ENCODE measurements at places on chromosomes 4 and X. TPM values are rescaled to one million over a fixed set of nuclear protein-coding genes. Genes with fewer than 3 reads are reported as not detected.

The XAGE2 gene
- total RNA-seq: not detected

The SULT1B1 gene
- total RNA-seq: 1.1 TPM

The STS gene
- total RNA-seq: 8.6 TPM

The PRR27 gene
- total RNA-seq: not detected

The PABPC1L2A gene
- not detected for total RNA-seq

The DOCK11 gene
- total RNA-seq: 2.9 TPM

The PAGE2B gene
- not detected for total RNA-seq

DNA sequence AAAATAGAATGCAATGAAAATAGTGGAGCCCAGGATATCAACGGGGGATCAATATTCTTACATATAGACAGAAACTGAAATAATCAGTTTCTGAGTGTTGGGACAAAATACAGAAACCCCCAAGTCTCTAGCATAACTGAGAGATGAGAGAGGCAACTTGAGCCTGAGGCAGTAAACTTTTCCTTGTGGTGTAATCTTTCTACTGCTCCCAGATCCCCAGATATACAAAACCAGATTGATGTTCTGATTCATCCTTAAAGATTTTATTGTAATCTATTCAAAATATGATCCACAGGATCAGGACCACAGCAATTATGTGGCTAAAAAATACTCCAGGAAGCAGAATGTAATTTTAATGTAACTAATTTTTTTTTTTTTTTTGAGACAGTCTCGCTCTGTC, 2282.6 kb downstream of the ARAP2 start:
- no peaks in the 10 kb centered on the region for H3K36me3 ChIP-seq
- no peak overlapping the region for H3K27ac ChIP-seq
- no peak overlapping the region for H3K4me3 ChIP-seq
- DNase-seq: no peak

- no peak for DNase-seq
- H3K4me1 ChIP-seq: peaks cover 52% of the 10 kb centered on the region
- H3K27ac ChIP-seq: no peak overlapping the region
- H3K27me3 ChIP-seq: no peaks in the 10 kb centered on the region
- no peaks in the 10 kb centered on the region for H3K36me3 ChIP-seq
- H3K4me3 ChIP-seq: no peak overlapping the region
Observed at GRCh38 chr4:119100655-119101054, 35.0 kb upstream of the MYOZ2 start.

- DNase-seq: no peak
- H3K4me3 ChIP-seq: no peak overlapping the region
Observed at GRCh38 chrX:81336455-81337152, 134.7 kb downstream of the SH3BGRL start.

DNA sequence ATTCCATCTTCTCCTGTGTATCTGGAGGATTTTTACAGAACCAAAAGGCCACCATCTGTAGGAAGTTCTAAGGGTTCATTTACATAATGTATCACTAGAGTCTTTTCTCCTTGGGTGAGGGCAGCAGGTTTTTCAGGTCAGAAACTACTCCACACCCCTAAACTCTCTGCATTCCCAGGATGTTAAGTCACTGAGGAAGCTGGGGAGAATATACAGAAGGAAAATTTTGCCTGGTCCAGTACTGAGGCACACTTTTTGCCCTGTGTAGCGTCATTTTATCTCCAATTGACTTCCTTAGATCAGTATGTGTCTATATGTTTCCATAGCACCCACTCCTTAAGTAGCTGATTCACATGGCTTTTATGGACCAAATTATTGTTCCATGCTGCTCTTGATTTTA, 17.0 kb downstream of the XKRX start:
- no peak for DNase-seq
- H3K36me3 ChIP-seq: no peaks in the 10 kb centered on the region
- no peaks in the 10 kb centered on the region for H3K4me1 ChIP-seq
- H3K27me3 ChIP-seq: no peaks in the 10 kb centered on the region

- no peak for DNase-seq
- no peaks in the 10 kb centered on the region for H3K36me3 ChIP-seq
Observed at GRCh38 chrX:108399418-108400165, 38.6 kb downstream of the COL4A6 start.

- DNase-seq: no peak
- no peak overlapping the region for H3K27ac ChIP-seq
- no peaks in the 10 kb centered on the region for H3K4me1 ChIP-seq
- H3K27me3 ChIP-seq: no peaks in the 10 kb centered on the region
- H3K4me3 ChIP-seq: no peak overlapping the region
Observed at GRCh38 chr4:116664198-116664597, 421.2 kb downstream of the TRAM1L1 start.

- H3K4me3 ChIP-seq: no peak overlapping the region
- no peaks in the 10 kb centered on the region for H3K4me1 ChIP-seq
- no peak overlapping the region for H3K27ac ChIP-seq
- DNase-seq: no peak
- H3K36me3 ChIP-seq: peaks cover 58% of the 10 kb centered on the region
- H3K27me3 ChIP-seq: no peaks in the 10 kb centered on the region
Observed at GRCh38 chrX:106959901-106960300, 39.7 kb downstream of the CLDN2 start.

DNA sequence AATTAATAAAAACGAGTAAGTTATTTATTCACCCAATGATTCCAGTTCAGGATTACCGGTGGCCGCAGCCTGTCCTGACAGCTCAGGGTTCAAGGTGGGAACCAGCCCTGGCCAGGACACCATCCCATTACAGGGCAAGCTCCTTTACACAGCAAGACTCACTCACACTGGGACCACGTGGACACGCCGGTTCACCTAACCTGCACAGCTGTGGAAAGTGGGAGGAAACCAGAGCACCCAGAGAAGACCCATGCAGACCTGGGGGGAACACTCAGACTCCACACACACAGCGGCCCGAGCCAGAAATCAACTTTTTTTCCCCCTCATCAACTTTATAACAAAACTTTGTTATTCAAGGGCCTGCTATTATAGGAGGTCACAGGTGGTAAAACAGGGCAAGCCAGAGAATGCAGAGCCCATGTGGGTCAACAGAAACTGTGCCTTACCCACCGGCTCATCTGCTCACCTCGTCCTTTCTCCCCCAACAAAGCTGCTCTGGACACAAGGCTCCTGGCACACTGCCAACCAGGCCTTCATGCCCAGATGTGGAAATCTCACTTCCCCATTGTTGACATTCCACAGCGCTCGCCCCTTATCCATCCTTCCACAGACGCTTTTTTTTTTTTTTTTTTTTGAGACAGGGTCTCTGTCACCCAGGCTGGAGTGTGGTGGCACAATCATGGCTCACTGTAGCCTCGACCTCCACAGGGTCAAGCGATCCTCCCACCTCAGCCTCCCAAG, 8.0 kb upstream of the ODAPH start:
- H3K4me1 ChIP-seq: no peaks in the 10 kb centered on the region
- H3K27me3 ChIP-seq: no peaks in the 10 kb centered on the region
- peak; percentile 18 for DNase-seq
- H3K27ac ChIP-seq: no peak overlapping the region
- H3K4me3 ChIP-seq: no peak overlapping the region

DNA sequence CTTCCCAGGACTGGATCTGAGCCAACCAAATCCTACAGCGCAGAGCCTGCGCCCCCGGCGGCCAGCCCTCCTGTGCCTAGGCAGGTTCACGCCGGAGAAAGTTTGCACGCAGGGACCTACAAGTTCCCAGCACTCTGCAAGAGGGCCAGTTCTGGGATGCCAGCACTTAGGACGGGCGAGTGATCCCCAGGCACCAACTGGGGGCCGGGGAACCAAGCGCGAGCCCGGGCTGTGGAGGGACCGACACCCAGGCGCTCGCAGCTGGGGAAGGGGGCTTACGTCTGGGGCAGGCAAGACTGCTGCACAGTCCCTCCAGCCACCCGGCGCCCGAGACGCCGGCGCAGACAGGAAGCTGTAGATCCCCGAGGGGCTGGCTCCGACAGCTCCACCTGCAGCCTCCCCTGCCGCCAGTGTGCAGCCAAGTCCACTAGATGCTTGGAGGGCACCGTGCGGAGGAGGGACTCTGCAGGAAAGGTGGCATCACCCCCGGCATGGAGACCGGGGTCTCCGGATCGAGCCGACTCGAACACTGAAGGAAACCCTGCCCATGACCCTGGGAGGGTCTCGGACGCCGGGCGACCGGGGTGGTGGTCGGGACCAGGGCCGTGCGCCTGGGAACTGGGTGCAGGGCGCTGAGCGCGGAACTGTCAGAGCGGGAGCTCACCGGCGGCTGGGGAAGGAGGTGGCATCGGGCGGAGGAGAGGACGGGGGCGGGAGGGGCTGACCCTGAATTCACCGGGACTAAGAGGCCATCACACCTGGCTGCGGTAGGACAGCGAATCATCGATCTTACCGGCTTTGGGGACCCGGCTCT, 566 bp downstream of the CORIN start:
- no peaks in the 10 kb centered on the region for H3K36me3 ChIP-seq
- peak overlapping the region; percentile 45 for H3K4me3 ChIP-seq
- no peak overlapping the region for H3K27ac ChIP-seq
- H3K27me3 ChIP-seq: peaks cover 3% of the 10 kb centered on the region
- DNase-seq: peak; percentile 70

- H3K36me3 ChIP-seq: no peaks in the 10 kb centered on the region
- H3K4me1 ChIP-seq: no peaks in the 10 kb centered on the region
- H3K4me3 ChIP-seq: no peak overlapping the region
Observed at GRCh38 chr4:14217401-14217800, 589.9 kb upstream of the BOD1L1 start.

DNA sequence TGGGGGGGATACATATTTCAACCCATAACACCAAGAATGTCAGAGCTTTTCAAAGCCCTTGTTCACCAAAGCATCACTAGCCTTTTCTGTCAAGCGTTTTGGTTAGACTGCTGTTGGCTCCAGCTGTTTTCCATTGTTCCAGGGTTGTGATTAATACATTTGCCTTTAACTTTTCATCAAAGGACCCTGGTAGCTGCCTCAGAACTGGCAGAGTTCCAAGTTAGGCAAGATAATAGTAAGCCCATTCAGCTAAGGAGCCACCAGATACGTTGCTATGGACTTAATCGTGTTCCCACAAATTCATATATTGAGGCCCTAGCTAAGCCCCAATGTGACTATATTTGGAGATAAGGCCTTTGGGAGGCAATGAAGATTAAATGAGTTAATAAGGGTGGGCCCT, 37.1 kb downstream of the ENOPH1 start:
- peaks cover 4% of the 10 kb centered on the region for H3K4me1 ChIP-seq
- no peaks in the 10 kb centered on the region for H3K36me3 ChIP-seq
- no peak overlapping the region for H3K4me3 ChIP-seq
- no peak for DNase-seq

DNA sequence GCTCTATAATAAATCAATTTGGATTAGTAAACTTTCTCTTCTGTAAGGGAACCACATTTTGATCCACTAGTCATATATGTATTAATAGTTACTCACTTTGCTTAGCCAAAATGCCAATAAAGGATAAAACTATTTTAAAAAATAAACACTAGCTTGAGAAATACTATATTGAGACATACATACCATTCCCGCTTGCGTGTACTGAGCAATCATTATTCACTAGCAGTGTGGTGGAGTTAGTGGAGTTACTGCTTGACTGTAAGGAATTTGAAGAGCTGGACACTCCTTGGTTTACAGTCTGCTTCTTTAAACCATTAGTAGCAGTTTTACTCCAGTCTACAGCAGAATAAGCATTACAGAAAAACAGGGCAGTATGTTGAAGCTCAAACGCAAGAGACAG, 10.8 kb upstream of the PHKA2 start:
- DNase-seq: no peak
- H3K27me3 ChIP-seq: no peaks in the 10 kb centered on the region
- H3K27ac ChIP-seq: no peak overlapping the region
- H3K36me3 ChIP-seq: no peaks in the 10 kb centered on the region

GRCh38 chr4:27100713-27101112, 240.1 kb downstream of the STIM2 start:
- no peak overlapping the region for H3K27ac ChIP-seq
- H3K4me3 ChIP-seq: no peak overlapping the region
- no peaks in the 10 kb centered on the region for H3K36me3 ChIP-seq
- DNase-seq: no peak
- H3K4me1 ChIP-seq: no peaks in the 10 kb centered on the region
- no peaks in the 10 kb centered on the region for H3K27me3 ChIP-seq

GRCh38 chr4:99856166-99856565, 38.1 kb downstream of the LAMTOR3 start:
- H3K27ac ChIP-seq: no peak overlapping the region
- no peaks in the 10 kb centered on the region for H3K36me3 ChIP-seq
- DNase-seq: no peak
- H3K4me1 ChIP-seq: no peaks in the 10 kb centered on the region

DNA sequence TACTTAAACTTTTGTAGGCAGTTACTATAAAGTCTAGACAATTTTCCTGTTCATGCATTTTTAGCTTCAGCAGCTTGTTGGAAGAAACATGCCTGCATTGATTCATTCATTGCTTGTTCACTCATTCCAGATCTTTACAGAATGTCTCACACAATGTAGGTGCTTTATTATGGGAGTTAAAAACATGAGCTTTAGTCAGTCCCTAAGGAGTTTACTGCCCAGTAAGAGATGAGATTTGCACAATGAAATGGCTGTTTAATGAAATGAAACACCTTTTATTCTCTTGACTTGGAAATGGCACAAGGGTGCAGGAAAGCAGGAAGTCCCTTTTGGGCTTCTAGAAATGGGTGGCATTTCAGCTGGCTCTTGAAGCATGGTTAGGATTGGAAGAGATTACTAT, 2.9 kb downstream of the NOCT start:
- H3K4me1 ChIP-seq: peaks cover 12% of the 10 kb centered on the region
- H3K27ac ChIP-seq: no peak overlapping the region
- H3K4me3 ChIP-seq: peak overlapping the region; percentile 25
- H3K27me3 ChIP-seq: no peaks in the 10 kb centered on the region

DNA sequence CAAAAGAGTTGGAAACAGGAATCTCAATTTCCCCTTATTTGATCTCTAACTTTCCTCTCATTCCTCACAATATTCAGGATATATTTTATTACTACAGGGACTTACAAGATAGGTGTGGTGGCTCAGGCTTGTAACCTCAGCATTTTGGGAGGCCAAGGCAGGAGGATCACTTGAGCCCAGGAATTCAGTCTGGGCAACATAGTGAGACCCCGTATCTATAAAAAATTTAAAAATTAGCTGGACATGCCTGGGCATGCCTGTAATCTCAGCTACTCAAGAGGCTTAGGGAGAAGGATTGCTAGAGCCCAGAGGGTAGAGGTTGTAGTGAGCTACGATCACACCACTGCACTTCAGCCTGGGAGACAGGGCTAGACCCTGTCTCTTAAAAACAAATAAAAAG, 200.4 kb downstream of the CAMK2D start:
- H3K4me3 ChIP-seq: no peak overlapping the region
- no peaks in the 10 kb centered on the region for H3K36me3 ChIP-seq
- no peak overlapping the region for H3K27ac ChIP-seq

GRCh38 chr4:56261027-56261426, 126.3 kb downstream of the AASDH start:
- H3K4me3 ChIP-seq: no peak overlapping the region
- peaks cover 3% of the 10 kb centered on the region for H3K27me3 ChIP-seq
- DNase-seq: no peak
- no peaks in the 10 kb centered on the region for H3K36me3 ChIP-seq
- no peaks in the 10 kb centered on the region for H3K4me1 ChIP-seq

DNA sequence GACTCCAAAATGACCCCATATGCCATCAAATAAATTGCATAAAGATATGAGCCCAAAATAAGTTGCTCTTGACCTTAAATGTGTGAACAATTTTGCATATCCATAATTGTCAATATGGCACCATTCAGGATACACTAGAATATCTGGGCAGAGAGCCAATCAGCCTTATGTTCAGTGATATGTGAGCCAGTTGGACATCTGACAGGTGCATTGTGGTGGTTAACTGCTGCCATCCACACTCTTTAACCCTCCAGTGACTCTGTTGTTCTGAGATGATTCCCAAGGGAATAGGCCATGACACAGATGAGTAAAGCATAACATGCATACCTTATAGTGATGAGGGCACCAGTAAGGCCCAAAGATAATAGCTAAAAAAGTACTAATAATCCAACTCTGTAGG, 500.1 kb downstream of the PCDH18 start:
- H3K27me3 ChIP-seq: no peaks in the 10 kb centered on the region
- no peak overlapping the region for H3K4me3 ChIP-seq
- H3K27ac ChIP-seq: no peak overlapping the region
- no peak for DNase-seq
- H3K36me3 ChIP-seq: no peaks in the 10 kb centered on the region
- no peaks in the 10 kb centered on the region for H3K4me1 ChIP-seq
